ENCODE measurements at places on chromosomes 3 and 15. TPM values are rescaled to one million over a fixed set of nuclear protein-coding genes. Genes with fewer than 3 reads are reported as not detected.

TF gene
- 1.2 TPM for total RNA-seq

MAPKAPK3 gene
- total RNA-seq = 20.5 TPM

SUCLG2 gene
- 72.8 TPM for total RNA-seq

RLBP1 gene
- total RNA-seq = not detected

OR5H15 gene
- total RNA-seq = not detected

CASR gene
- total RNA-seq = 0.74 TPM

CACNA2D2 gene
- 1.4 TPM for total RNA-seq

LYSMD2 gene
- 11.1 TPM for total RNA-seq

APBA2 gene
- total RNA-seq = 12.8 TPM

C2CD4A gene
- total RNA-seq = 0.11 TPM

RPL35A gene
- total RNA-seq = 1,028 TPM

CA12 gene
- 5.8 TPM for total RNA-seq

PTX3 gene
- total RNA-seq = 5.1 TPM

HAPLN3 gene
- 6.6 TPM for total RNA-seq

DOCK3 gene
- 1.7 TPM for total RNA-seq

GOLGA6B gene
- total RNA-seq = 0.26 TPM

FGF12 gene
- 4.5 TPM for total RNA-seq

MNS1 gene
- 7.1 TPM for total RNA-seq

RBM15B gene
- total RNA-seq = 17.1 TPM

TTLL13 gene
- total RNA-seq = not detected

TM4SF4 gene
- not detected for total RNA-seq

ITIH1 gene
- total RNA-seq = not detected

HRG gene
- not detected for total RNA-seq

POMGNT2 gene
- 15.6 TPM for total RNA-seq

ACTC1 gene
- total RNA-seq = 187 TPM

NOX5 gene
- total RNA-seq = 0.16 TPM

ANKRD63 gene
- not detected for total RNA-seq

BFSP2 gene
- total RNA-seq = not detected

PRRT3 gene
- total RNA-seq = 0.95 TPM

TMCO5A gene
- not detected for total RNA-seq

CHP1 gene
- total RNA-seq = 53.3 TPM

ANKRD34C gene
- total RNA-seq = not detected

AMOTL2 gene
- 37.0 TPM for total RNA-seq

ZNF80 gene
- not detected for total RNA-seq

Data from urinary bladder (tissue), 4 donors.